ENCODE measurements at places on chromosomes 3 and 15. TPM values are rescaled to one million over a fixed set of nuclear protein-coding genes. Genes with fewer than 3 reads are reported as not detected.

DNA sequence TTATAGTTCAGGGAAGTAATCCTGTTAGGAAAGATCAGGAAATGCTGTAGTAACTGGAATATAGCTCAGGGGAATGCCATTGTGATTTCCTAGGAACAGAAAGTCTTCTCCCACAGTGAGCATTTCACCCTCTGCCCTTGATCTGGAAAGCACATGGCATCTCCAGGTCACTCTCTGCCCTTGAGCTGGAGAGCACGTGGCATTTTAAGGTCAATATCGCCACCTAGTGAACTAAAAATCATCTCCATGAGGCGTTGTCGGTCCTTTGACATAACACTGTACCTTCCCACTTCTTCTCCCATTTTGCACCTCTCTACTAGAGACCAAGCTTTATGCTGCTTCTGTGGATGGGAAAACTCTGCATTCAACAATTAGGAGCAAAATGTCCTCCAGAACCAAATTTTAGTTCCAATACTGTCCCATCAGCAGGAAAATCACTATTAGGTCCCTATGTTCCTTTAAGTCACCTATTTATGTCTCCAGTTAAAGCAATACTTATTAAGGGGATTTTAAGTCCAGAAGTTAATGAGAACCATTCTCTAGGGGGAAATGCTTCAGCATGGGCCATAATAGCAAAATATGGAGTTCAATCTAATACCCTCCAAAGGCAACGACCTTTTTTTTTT lies 54.7 kb upstream of the GK5 start:
- H3K36me3 ChIP-seq, result no peaks in the 10 kb centered on the region

Gene FEZF2
- not detected for total RNA-seq

Gene LYZL4
- not detected for total RNA-seq

DNA sequence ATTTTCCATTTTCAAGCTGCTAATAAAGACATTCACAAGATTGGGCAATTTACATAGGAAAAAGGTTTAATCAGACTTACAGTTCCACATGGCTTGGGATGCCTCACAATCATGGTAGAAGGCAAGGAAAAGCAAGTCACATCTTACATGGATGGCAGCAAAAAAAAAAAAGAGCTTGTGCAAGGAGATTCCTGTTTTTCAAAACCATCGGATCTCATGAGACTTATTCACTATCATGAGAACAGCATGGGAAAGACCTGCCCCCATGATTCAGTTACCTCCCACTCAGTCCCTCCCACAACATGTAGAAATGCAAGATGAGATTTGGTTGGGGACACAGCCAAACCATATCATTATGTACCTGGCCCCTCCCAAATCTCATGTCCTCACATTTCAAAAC lies 202.0 kb downstream of the FNDC3B start:
- H3K27me3 ChIP-seq, result no peaks in the 10 kb centered on the region
- H3K4me3 ChIP-seq, result no peak overlapping the region
- H3K4me1 ChIP-seq, result no peaks in the 10 kb centered on the region
- DNase-seq, result no peak

DNA sequence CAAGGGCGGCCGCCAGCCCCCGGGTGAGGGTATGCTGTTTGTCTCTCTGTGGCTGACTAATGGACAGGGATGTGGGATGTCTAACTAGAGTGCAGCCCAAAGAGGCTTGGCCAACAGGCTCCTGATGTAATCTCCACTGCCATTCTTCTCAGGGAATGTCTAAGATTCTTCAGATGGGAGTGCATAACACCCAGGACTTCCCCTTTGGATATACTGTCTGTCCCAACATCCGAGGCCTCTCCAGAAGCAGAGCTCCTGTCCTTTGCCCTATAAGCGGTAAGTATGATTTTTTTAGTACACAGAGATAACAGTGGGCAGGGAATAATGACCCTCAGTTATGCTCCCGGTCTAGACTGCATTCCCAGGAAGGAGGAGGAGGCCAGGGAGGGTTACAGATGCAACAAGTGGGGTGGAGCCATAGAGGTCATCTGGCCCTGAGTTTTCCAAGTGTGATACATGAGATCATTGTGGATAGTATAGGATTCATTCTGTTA lies 62.5 kb upstream of the SLCO2A1 start:
- peak; percentile 26 for DNase-seq
- no peaks in the 10 kb centered on the region for H3K36me3 ChIP-seq
- no peak overlapping the region for H3K4me3 ChIP-seq
- H3K27me3 ChIP-seq, result no peaks in the 10 kb centered on the region
- peaks cover 36% of the 10 kb centered on the region for H3K4me1 ChIP-seq

Gene BNC1
- 10.5 TPM for total RNA-seq

DNA sequence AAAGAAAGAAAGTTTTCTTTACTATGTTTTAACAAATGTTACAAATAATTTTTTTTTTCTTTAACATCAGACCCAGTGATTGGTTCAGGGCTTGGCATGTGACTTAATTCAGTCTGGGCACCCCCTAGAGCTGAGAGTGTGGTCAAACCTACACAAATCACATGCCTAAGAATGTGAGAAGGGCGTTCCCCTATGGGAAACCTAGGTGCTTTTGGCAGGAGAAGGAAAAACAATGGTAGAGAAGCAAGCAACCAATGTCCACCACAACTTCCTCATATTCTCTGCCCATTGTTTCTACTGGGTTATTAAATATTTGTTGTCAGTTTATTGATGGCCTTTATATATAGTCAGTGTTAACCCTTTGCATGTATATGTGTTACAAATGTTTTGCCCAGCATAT lies 21.4 kb upstream of the PIAS1 start:
- no peak overlapping the region for H3K4me3 ChIP-seq
- no peaks in the 10 kb centered on the region for H3K27me3 ChIP-seq
- H3K36me3 ChIP-seq, result no peaks in the 10 kb centered on the region

Gene ADGRG7
- not detected for total RNA-seq

Gene MYLK
- total RNA-seq, result 213 TPM

DNA sequence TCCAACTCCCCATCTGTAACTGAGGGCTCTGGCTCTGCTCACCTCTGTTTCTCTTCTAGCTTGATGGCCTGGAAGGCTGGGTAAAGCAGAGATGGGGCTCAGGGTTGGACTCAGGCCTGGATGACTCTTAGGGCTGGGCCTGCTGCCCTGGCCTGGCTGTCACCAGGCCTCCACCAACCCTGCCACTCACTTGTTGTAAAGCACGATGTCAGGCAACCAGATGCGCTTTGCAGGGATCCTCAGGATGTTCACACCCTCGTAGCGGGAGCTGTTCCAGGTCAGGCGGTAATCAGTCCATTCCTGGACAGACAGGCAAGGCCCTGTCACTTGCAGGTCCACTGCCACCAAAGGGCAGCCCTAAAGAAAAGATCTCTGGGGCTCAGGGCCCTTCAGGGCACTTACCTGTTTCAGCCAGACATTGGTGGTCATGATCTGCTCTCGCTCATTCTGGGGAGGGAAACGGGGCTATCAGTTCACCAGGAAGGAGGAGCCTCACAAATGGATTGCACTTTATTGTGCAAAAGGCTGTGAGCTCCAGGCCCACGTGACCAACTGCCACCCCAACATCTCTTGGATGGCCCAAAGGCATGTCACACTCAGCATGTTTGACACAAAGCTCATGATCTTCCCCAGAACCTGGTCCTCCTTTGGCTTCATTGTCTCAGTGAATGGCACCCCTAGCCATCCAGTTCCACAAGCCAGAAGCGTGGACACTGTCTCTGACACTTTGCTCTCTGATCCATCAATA lies 9.9 kb downstream of the CHRNB4 start:
- no peaks in the 10 kb centered on the region for H3K4me1 ChIP-seq
- H3K27me3 ChIP-seq, result no peaks in the 10 kb centered on the region
- no peak overlapping the region for H3K4me3 ChIP-seq
- H3K36me3 ChIP-seq, result no peaks in the 10 kb centered on the region
- DNase-seq, result no peak

GRCh38 chr3:71069797-71070196 lies 513.7 kb downstream of the FOXP1 start:
- no peak overlapping the region for H3K4me3 ChIP-seq
- DNase-seq, result peak; percentile 58
- no peak overlapping the region for H3K27ac ChIP-seq
- peaks cover 40% of the 10 kb centered on the region for H3K4me1 ChIP-seq
- H3K36me3 ChIP-seq, result no peaks in the 10 kb centered on the region
- no peaks in the 10 kb centered on the region for H3K27me3 ChIP-seq

GRCh38 chr3:164007765-164008164 lies 1070.5 kb downstream of the SI start:
- no peak for DNase-seq
- no peaks in the 10 kb centered on the region for H3K36me3 ChIP-seq
- H3K4me1 ChIP-seq, result no peaks in the 10 kb centered on the region

GRCh38 chr3:27629366-27629765 lies 92.8 kb downstream of the EOMES start:
- H3K27ac ChIP-seq, result no peak overlapping the region
- H3K4me3 ChIP-seq, result no peak overlapping the region
- H3K27me3 ChIP-seq, result no peaks in the 10 kb centered on the region
- DNase-seq, result no peak
- H3K36me3 ChIP-seq, result no peaks in the 10 kb centered on the region

DNA sequence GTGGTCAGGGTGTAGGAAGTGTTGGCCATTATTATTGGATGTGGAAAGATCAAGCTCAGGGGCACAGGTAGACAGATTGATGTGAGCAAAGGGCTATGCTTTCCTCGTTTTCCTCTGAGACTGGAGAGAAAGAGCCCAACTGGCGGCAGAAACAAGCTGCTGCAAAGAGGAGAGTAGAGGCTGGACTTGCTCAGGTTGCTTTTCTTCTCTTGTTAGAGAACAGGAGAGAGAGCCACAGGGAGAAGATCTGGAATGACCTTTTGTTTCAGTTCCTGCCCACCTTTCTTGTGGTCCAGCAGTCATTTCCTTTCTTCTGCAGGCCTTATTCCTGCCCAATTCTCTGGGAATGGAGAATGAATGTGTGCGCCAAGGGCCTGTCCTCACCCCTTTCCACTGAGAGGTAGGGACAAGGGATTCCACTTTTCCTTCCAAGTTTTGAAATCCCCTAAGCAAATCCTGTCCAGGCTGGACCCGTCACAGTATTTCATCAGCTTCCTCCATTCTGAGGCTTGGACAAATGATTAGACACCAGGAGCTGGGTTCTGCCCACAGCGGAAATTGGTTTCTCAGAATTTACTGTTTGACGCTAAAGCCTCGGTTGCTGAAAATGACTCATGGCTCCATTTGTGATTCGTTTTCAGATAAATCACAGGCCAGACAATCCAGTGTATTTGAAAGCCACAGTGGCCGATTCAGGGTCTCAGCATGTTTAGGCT lies 16.1 kb downstream of the ZNF80 start:
- no peak overlapping the region for H3K27ac ChIP-seq
- H3K36me3 ChIP-seq, result no peaks in the 10 kb centered on the region
- H3K4me3 ChIP-seq, result no peak overlapping the region
- H3K4me1 ChIP-seq, result no peaks in the 10 kb centered on the region
- no peaks in the 10 kb centered on the region for H3K27me3 ChIP-seq

DNA sequence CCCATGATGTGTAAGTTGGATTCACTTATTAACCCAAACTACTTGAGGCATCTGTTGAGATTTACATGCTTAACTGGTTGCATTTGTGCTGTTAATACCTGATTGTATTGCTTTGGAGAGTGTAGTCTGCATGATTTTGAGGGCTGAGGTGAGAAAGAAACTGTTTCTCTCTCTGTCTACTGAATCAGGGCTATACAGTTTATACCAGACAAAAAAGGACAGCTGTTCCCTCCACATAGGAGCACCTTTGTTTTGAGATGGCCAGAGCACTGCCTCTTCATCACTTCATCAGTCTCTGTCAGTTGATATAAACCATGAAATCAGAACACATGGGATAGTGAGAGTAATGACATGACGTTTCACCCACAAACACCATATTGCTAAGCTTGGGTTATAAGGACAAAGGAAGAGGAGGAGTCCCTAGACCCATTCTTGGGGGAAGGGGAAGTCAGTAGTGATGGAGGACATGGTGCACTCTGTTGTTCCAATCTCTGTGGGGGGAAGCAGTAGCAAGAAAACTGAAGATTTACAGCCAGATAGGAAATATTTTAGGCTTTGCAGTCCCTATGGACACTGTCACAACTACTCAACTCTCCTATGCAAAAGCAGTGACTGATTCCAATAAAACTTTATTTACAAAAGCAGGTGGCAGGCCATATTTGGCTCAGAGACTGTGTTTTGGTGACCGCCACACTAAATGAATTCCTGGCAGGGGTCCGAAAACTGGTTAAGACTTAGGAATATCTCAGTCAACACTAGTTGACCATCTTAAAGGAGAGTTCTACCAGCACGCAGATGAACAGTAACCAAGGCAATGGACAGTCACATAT lies 123.9 kb upstream of the NR2E3 start:
- no peaks in the 10 kb centered on the region for H3K36me3 ChIP-seq
- H3K27ac ChIP-seq, result no peak overlapping the region
- DNase-seq, result no peak
- H3K27me3 ChIP-seq, result no peaks in the 10 kb centered on the region

Measured in SJSA1 (cell line).